C1 segment of cervical spinal cord (tissue), 14 donors: ENCODE measurements at places on chromosomes 5 and 9.

GRCh38 chr5:156219483-156220005 lies 107.4 kb upstream of the SGCD start:
- DNase-seq, result no peak

- DNase-seq, result no peak
Measured at GRCh38 chr5:8981496-8981895, 564.4 kb downstream of the SEMA5A start.

DNA sequence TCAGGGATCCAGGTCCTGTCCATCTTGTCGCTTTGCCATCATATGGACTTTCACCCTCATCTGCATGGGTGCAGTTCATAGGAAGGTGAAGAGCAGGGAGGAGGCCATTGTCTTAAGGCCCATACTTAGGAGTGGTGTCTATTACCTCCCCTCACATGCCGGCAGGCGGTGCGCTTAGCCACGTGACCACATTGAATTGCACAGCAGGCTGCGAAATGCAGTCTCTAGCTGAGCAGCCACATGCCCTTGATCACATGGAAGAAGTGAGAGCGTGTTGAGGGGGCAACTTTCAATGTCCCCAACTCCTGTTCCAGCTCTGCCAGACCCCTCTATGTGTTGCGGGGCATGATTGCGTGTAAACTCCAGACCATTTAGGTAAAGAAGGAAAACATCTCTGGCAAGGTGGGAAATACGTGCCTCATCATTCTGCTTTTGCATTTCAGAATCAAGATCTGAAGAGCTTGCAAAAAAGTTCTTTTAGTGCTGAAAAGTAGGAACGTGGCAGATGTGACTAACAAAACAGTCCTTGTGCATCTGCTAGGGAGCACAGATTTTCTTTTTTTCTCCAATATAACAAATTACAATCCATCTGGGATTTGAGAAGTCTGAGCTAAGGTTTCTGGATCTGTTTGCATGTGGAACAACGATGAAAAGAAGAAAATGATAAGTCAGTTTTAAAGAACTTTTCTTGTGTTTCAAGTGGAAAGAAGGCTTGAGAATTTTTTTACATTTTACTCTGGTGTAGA lies 34.4 kb downstream of the ROPN1L start:
- no peak for DNase-seq

- DNase-seq, result no peak
Measured at GRCh38 chr9:119986713-119987112, 593.3 kb downstream of the CDK5RAP2 start.

DNA sequence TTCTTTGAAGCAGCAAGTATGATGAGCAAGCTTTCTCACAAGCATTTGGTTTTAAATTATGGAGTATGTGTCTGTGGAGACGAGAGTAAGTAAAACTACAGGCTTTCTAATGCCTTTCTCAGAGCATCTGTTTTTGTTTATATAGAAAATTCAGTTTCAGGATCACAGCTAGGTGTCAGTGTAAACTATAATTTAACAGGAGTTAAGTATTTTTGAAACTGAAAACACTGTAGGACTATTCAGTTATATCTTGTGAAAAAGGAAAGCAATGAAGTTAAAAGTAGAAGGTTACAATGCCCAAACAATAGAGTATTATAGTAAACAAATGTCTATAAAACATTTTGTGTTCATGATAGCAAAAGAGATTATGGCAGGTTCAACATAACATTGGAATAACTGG lies 88.6 kb downstream of the JAK2 start:
- DNase-seq, result no peak

DNA sequence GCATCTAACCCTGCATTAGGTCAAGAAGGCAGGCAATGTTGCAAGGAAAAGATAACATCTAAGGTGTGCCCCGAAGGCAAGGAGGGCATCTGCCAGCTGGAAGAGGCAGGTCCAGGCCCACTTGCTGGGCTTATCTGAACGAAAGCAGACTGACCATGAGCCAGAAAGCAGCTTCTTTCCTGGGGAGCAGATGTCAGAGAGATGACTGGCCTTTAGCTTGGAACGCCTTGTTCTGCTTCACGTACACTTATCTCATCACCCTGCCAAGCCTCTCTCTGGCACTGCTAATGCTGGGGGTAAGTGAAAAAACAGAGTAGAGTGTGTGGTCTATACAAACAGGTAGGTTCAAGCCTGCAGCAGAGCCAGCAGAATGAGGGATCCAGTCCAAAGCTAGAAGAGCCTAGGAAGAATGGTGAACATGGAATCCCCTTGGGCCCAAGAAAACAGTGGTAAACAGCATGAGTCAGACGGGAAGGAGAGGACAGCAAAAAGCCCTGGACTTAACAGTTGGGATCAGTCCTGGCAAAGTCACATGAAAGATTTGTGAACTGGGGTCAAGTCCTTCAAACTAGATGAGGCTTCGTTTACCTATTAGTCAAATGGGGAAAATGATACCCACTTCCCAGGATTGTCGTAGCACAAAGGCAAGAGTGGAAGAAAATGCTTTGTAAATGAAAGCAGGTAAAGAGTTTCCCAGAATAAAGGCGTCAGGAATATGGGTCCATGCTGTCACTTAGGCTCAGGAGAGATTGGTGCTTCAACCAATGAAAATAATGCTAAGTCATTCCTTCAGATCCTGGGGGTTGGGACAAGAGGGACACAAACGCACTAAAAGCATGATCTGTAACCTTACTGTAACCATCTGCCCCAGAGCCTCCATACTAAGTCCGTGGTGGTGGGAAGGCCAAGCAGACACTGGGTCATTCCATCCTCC lies 200.9 kb downstream of the SLIT3 start:
- no peak for DNase-seq

DNA sequence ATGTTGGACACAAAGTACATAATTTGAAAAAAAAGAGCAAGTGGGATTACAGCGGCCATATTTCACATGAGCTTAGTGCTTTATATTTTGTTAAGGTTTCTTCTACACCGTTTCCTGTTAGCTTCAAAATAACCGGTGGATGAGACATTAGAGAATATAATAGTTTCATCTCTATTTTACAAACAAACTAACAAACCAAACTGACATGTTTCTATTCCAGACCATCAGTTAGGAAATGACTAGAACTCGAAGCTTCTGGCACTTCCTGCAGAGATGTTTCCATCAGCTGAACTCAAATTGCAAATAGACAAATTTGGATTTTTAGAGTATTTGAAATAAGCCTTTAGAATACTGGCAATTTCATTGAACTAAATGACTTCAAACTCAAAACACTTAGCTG lies 86.5 kb downstream of the MTRR start:
- no peak for DNase-seq

DNA sequence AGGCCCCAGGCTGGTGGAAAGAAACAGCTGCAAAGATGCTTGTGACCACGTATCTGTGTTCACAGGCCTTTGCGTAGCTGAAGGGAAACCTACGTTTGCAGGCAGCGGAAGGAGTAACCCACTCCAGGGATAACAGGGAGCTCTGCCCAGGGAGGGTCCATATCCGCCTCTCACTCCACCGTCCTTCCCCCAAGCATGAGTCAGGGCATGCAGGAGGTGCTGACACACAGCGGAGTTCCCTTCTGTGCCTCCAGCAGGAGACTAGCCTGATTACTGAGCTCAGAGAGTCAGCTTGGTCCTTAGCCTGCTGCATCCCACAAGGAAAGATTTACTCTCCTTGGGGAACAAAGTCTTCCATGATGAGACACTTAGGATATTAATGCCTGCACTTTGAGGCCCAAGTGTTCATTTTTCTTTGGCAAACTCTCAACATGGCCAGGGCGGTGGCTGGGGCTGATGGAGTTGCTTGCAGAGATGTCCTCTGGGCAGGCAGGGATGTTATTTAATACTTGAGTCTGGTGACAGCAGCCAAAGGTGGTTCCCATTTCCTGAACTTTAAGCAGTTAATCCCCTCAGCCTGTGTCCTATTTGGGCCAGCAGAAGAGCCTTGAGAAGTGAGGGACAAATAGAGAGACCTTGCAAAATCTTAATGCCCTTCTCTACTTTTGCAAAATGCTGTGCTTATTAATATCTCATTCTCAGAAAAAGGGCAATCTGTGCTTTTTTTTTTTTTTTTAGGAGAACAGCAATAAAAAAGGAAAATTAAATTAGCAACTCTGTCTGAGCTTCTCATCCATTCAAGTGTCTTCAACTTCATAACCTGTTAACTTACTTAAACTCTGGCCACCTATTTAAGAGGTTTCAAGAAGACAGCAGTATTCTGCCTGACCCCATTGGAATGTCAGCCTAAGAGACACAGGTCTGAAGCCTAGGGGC lies 222.1 kb downstream of the HSPA4 start:
- no peak for DNase-seq

DNA sequence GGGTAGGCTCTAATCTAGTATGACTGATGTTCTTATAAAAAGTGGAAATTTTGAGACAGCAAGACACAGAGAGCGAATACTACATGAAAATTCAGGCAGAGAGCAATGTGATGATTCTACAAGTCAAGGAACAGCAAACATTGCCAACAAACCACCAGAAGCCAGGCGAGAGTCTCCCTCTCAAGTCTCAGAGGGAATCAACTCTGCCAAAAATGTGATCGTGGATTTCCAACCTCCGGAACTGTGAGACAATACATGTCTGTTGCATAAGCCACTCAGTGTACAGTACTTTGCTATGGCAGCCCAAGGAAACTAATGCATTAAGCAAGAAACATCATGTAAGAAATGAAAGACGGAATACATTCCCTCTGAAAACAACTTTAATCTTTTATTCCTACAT lies 52.1 kb upstream of the CCNG1 start:
- no peak for DNase-seq

GRCh38 chr9:93899609-93900435 lies 55.3 kb downstream of the BARX1 start:
- DNase-seq, result no peak

DNA sequence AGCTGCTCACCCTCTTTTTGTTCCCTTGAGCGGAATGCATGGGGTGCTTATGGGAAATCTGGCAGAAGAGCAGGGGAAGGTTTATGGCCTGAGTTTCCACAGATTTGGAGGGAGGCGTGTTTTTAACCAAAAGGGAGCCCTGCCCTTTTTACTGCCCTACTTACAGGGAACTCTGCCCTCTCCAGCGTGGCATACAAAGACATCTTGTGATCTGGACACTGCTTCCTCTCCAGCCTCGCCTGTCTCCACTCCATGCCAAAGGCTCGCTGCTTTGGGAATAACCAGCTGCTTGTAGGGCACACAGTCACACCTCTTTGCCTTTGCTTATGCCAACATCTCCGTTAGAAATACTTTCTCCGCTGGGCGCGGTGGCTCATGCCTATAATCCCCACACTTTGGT lies 314.2 kb downstream of the ARHGAP26 start:
- no peak for DNase-seq

GRCh38 chr5:44933686-44934085 lies 124.9 kb downstream of the MRPS30 start:
- no peak for DNase-seq
